Neuronal stem cell (in vitro differentiated cells): ENCODE measurements at places on chromosomes 2 and 18.

DNA sequence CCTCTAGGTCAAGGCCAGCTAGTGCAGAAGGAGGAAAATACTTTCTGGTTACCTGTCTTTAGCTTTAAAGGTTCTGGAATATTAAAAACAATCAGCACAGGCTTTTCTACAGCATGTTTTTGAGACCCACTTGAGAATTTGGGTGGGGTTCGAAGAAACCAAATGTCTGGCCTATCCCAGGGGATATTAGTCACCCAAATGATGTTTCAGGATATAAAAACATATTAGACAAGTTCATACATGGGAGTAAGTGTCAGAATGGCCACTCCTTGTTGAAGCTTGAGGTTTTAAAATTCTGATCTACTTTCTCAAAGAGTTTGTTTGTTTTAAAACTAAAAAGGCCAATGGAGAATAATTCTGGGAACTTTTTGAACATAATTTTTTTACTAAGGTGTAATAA, 158.6 kb upstream of the DLX2 start:
- H3K27me3 ChIP-seq: no peaks in the 10 kb centered on the region
- H3K36me3 ChIP-seq: no peaks in the 10 kb centered on the region
- H3K4me3 ChIP-seq: no peak overlapping the region
- no peak overlapping the region for H3K27ac ChIP-seq

DNA sequence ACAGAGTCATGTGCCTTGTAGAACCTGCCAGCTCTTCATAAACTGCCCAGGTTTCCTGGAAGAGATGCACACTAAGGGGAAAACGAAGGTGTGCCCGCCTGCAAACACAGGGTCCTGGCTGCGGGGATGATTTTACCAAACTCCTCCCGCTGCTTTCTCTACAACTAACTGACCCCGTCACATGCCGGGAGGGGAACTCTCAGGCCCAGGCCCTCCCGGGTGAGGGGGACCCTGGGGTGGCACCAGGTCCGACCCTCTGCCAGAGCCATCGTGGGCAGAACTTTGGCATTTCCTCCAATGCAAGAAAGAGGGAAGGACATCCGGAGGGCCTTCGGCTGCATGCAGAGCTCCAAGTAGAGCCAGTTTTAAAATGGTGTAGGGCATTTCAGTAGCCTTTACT, 28.6 kb downstream of the CAPN13 start:
- no peak overlapping the region for H3K27ac ChIP-seq
- H3K4me3 ChIP-seq: no peak overlapping the region
- H3K4me1 ChIP-seq: no peaks in the 10 kb centered on the region
- DNase-seq: no peak

DNA sequence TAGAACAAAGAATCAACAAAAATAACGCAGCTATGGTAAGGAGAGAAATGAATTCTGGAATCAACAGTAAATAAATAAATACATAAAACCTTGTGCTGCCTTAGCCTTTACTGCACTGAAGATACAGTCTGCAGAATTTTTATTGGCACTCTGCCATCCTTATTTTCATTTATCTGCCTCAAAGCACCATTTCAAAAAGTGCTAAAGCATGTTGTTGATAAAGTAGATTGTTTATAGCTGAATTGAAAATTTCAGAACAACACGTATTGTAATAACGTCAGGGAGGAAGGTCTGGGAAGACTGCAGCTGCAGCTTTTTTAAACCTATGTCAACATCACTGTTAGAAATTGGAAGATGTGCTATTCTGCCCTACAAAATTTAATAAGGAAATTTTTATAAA, 787.2 kb downstream of the PLCL1 start:
- H3K4me1 ChIP-seq: no peaks in the 10 kb centered on the region
- H3K4me3 ChIP-seq: no peak overlapping the region
- no peaks in the 10 kb centered on the region for H3K27me3 ChIP-seq
- no peaks in the 10 kb centered on the region for H3K36me3 ChIP-seq
- no peak overlapping the region for H3K27ac ChIP-seq
- DNase-seq: no peak

- no peak overlapping the region for H3K4me3 ChIP-seq
- H3K27ac ChIP-seq: no peak overlapping the region
- H3K4me1 ChIP-seq: no peaks in the 10 kb centered on the region
- no peaks in the 10 kb centered on the region for H3K27me3 ChIP-seq
- H3K36me3 ChIP-seq: peaks cover 100% of the 10 kb centered on the region
- no peak for DNase-seq
Measured at GRCh38 chr2:181902625-181903024, 11.1 kb downstream of the ITPRID2 start.

GRCh38 chr2:23624378-23624777, 239.4 kb downstream of the KLHL29 start:
- no peak overlapping the region for H3K27ac ChIP-seq
- no peak overlapping the region for H3K4me3 ChIP-seq
- peaks cover 15% of the 10 kb centered on the region for H3K4me1 ChIP-seq
- H3K27me3 ChIP-seq: no peaks in the 10 kb centered on the region

- no peak overlapping the region for H3K27ac ChIP-seq
- no peak overlapping the region for H3K4me3 ChIP-seq
- peaks cover 20% of the 10 kb centered on the region for H3K4me1 ChIP-seq
- no peak for DNase-seq
Measured at GRCh38 chr2:238380785-238381184, 45.9 kb upstream of the ASB1 start.

DNA sequence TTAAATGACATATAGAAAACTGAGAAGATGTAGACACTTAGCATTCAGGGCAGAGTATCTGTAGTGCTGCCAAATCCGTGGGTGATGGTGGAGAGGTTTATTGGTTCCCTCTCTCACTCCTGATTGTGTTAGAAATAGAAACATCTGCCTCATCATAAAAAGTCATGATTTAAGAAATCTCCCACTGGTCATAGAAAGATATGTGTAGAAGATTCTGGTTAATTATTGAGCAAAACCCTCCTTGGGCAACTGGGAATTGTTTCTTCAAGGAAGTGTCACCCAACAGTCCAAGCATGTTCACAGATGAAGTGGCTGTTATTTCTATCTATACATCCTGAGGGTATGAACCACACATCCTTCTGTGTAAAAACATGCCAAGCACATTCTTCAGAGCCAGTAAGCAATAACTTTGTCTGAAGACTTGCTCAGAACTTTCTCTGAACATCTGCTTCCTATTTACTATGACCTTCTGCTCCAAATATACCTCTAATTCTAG, 33.6 kb upstream of the CHRNA1 start:
- H3K4me3 ChIP-seq: no peak overlapping the region
- H3K27ac ChIP-seq: no peak overlapping the region
- DNase-seq: no peak

GRCh38 chr2:42979416-42979869, 187.1 kb upstream of the HAAO start:
- DNase-seq: no peak
- no peaks in the 10 kb centered on the region for H3K27me3 ChIP-seq
- H3K27ac ChIP-seq: no peak overlapping the region
- H3K4me1 ChIP-seq: peaks cover 21% of the 10 kb centered on the region

DNA sequence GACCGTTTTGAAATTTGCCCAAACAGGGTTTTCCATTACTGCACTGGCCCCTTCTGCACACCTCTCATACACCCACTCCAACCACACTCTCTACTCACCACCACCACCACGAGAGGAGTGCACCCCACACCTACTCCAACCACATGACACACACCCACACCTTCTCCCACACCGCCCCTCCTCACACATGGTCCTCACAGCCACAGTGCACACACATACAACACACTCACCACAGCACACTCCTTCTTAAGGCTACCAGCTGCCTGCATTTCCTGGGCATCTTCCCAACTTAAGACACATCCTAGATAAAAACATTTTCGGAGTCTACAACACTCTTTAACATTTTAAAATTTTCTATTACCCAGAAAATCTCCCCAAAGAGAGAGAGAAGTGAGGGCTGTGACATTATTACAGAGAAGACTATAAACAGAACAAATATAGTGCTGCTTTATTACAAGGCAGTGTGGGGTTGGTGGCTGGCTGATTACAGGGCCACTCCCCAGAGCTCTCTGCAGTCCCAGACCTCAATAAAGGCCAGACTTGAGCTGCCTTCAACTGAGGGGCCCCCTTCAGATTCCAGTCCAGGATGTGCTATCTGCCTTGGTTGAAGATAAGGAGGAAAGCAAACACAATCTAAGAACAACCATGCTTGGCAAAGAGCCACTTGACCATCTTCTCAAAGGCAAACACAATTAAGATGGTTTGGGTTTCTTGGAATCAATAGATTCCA, 36.1 kb downstream of the NHEJ1 start:
- no peaks in the 10 kb centered on the region for H3K36me3 ChIP-seq
- H3K4me1 ChIP-seq: peaks cover 14% of the 10 kb centered on the region
- DNase-seq: no peak
- H3K27ac ChIP-seq: no peak overlapping the region
- no peak overlapping the region for H3K4me3 ChIP-seq
